IPS DF 6.9 (cell line): ENCODE measurements at places on chromosomes 3 and 15.

GRCh38 chr15:89206908-89207331 lies 14.5 kb downstream of the RLBP1 start:
- DNase-seq, result peak; percentile 47

DNA sequence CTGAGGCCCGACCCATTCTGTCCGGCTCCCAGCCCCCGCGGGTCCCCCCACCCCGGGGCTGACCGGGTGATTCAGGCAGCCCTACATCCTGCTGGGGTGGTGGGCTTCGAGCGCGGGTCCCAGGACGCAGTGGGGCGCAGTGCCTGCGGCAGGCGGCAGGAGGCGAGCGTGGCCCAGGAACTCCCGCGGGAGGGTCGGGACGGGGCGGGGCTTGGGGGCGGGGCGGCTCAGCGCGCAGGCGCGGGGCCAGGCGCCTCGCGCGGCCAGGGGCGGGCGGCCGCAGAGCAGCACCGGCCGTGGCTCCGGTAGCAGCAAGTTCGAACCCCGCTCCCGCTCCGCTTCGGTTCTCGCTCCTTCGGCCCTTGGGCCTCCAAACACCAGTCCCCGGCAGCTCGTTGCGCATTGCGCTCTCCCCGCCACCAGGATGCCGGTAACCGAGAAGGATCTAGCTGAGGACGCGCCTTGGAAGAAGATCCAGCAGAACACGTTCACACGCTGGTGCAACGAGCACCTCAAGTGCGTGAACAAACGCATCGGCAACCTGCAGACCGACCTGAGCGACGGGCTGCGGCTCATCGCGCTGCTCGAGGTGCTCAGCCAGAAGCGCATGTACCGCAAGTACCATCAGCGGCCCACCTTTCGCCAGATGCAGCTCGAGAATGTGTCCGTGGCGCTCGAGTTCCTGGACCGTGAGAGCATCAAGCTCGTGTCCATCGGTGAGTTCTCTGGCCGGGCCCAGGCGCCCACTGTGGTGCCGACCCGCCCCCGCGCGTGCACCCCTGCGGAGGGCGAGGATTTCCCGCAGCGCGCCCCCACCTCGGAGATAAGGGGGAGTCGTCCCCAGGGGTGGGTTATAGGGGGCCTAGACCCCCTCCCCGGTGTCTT lies at the start of gene FLNB:
TSS of gene FLNB (plus strand) at position 282 of the 885 bp plus-strand sequence. CDS start at position 425, 143 bp downstream.
- DNase-seq, result no peak

DNA sequence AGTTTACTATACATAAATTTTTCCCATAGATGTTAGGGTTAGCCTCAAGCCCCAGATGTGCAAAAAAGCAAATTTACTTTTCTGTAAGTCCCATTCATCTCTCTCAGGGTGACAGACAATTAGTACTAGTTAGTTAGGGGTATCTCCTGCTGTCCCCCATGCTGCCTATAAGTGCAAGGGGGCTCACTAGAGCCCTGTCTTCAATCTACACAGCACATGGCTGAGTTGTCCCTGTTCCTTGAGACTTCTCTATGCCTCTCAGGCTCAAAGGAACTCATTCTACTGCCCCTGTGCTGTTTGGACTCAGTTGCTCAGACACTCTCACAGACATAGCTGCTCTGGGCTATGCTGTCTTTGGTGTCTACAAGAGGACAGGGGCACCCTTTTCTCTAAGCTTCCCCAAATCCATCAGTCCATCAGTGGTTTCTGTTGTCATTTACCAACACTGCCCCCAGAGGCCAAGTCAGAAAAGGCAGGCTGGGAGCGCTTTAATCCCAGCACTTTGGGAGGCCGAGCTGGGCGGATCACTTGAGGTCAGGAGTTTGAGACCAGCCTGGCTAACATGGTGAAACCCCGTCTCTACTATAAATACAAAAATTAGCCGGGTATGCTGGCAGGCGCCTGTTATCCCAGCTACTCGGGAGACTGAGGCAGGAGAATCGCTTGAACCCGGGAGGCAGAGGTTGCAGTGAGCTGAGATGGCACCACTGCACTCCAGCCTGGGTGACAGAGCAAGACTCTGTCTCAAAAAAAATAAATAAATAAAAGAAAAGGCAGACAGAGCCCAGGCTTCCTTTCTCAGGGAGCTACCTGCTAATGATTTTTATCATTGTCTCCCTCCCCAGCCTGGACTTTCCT lies 31.4 kb upstream of the PRTG start:
- DNase-seq, result no peak

- no peak for DNase-seq
Measured at GRCh38 chr15:40092979-40093869, 15.5 kb downstream of the BMF start.

GRCh38 chr3:59798372-59799086 lies 748.7 kb upstream of the CFAP20DC start:
- DNase-seq, result no peak

DNA sequence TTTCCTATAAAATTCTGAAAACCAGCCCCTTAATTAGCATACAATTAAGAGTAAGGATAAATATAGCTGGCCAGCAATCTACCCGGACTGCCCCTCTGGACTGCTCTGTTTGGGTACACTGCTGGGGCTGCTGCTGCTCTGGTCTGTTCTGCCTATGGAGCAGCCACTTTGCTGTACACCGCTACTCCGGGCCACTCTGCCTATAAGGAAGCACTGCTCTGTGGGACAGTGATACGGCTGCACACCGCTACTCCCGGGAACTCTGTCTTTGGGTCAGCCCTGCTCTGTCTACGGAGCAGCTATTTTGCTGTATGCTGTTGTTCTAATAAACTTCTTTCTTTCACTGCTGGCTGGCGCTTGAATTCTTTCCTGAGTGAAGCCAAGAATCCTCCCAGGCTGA lies 316.5 kb upstream of the PLSCR5 start:
- no peak for DNase-seq

GRCh38 chr3:188956839-188957489 lies 214.8 kb upstream of the TPRG1 start:
- no peak for DNase-seq

- no peak for DNase-seq
Measured at GRCh38 chr3:47984075-47984728, 32.0 kb downstream of the MAP4 start.

- no peak for DNase-seq
Measured at GRCh38 chr3:43786102-43786501, 95.4 kb downstream of the ABHD5 start.

DNA sequence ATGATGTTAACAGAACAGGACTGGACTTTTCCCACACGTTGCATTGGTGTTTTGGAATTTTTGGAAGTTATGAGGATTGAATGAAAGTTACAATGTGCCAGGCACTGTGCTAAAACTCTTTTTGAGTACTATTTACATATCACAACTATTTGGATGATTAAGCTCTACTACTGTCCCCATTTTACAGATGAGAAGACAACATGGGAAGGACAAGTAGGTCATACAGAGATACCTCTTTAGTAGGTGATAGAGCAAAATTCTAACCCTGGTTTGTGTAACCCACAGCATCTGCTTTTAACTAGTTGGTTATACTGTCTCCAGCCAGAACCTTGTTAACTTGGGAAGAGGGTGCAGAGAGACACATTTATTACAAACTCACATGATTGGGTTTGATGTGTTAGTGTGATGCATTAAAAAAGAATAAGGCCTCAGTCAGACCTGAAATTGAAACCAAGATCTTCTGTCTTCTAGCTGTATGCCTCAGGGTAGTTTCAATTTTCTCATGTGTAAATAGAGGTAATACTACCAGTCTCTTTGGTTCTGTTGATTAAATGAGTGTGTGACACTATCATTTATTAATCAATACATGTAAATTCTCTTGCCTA lies 1.4 kb downstream of the NDUFB4 start:
- no peak for DNase-seq

- peak; percentile 11 for DNase-seq
Measured at GRCh38 chr15:39692356-39693327, 90.0 kb downstream of the FSIP1 start.

DNA sequence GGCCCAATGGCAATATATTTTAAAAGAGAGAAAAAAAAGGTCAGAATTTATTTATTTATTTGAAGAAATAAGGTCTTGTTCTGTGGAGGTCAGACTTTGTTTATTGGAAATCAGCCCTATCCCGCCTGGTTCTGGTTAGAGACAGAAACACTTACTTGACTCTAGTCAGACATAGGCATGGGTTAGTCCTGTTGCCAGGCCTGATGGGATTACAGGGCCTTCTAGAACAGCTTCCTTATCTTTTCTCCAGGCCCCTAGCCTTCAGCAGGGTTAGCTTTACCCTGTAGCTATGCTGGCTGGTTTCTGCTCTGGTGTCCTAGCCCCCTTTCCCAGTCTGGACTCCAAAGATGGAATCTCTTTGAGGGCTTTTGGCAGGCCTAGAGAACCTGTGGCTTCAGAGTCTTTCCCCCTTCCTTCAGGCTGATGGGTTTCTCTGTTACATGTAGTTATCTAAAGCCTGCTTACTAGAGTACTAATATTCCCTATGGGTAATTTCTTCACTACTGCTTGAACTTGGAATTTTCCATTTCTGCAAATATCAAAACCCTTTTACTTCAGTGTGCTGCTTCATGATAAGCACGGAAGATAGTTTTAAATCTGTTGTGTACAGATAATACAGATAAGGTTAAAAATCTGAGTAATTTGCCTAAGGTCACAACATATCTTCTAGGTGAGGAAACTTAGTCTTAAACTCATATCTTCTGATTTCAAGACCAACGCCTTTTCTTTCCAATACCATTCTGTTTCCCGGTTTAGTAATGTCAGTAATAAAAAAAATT lies 10.6 kb downstream of the IREB2 start:
- DNase-seq, result no peak

DNA sequence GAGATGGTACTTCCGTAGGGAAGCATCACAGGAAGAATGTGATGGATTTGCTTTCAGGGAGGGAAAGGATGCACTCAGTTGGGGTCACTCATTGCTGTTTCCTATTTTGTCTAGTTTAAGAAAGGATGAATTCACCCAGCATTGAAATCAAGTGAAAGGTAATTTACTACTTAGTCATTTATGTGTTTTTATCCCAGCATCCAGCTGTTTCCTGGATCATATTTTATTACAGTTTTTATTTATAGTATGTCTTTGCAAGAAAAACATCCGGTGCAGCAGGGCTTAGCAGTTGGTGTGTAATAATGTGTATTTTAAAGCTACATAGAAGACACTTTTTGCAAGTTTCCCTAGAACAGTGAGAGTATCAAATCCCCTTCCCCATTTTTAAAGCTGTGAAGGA lies 37.4 kb upstream of the GOLGA8B start:
- no peak for DNase-seq

GRCh38 chr15:36080759-36081158 lies 498.7 kb upstream of the CDIN1 start:
- DNase-seq, result no peak

DNA sequence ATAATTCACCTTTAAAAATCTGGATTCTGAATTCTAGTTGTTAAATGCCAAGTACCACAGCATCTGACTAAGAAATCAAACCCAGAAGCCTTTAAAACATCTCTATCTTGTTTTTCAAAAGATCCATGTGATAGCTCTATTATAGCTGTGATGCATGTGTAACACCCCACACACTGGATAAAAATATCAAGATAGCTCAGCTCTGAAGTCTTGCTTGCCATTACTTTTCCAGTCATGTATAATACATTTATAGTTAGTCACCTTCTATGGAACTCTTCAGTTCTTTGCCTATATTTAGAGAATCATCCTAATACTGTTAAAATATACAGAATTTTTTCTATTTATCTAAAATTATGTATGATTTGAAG lies 11.6 kb downstream of the ARPP19 start:
- DNase-seq, result no peak
